ENCODE measurements at places on chromosomes 5 and 9. TPM values are rescaled to one million over a fixed set of nuclear protein-coding genes. Genes with fewer than 3 reads are reported as not detected.

DNA sequence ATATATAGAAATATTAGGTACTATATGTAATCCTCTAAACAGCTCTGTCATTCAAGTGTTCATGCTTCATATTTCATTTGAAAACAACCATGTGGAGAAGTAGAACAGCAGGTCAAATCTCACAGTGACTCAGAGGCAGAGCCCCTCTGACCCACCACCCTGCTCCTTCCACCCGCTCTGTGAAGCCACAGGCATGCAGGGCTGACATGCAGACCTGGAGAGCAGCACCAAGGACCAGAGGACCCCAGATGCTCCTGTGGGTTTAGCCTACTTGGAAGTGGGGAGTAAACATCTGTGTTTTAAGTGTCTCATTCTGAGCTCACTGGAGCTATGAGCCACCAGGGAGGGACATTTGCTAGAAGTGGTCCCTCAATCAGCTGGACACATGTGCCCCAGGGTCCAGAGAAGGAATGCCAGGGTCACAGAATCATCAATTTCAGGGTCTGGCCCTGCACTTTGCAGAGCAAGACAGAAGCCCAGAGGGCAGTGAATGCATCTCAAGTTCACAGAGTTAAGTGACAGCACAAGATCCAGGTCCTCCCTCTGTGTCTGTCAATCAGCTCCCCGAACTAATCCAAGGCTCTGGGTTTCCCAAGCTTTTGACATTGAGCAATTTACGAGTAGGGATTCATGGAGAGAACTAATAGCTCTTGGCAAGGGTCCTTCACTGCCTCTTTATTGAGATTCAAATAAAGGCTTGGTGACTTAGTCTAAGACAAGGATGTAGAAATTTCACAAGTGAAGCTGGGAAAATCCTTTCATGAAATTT is 441.1 kb downstream of the SEMA5A start:
- no peak overlapping the region for H3K27ac ChIP-seq
- H3K27me3 ChIP-seq, result no peaks in the 10 kb centered on the region
- DNase-seq, result no peak
- peaks cover 3% of the 10 kb centered on the region for H3K4me1 ChIP-seq
- no peak overlapping the region for H3K4me3 ChIP-seq

SLC25A2 gene
- total RNA-seq, result 1.9 TPM

- no peak for DNase-seq
- H3K4me1 ChIP-seq, result no peaks in the 10 kb centered on the region
- no peaks in the 10 kb centered on the region for H3K36me3 ChIP-seq
- no peak overlapping the region for H3K27ac ChIP-seq
- no peaks in the 10 kb centered on the region for H3K27me3 ChIP-seq
Measured at GRCh38 chr9:73269430-73270101, 117.9 kb downstream of the ANXA1 start.

GRCh38 chr5:140093866-140094265 is 20.0 kb upstream of the PURA start:
- no peaks in the 10 kb centered on the region for H3K4me1 ChIP-seq
- peaks cover 7% of the 10 kb centered on the region for H3K36me3 ChIP-seq
- no peak overlapping the region for H3K4me3 ChIP-seq

PRLR gene
- not detected for total RNA-seq

- H3K4me1 ChIP-seq, result no peaks in the 10 kb centered on the region
- H3K4me3 ChIP-seq, result no peak overlapping the region
- no peak for DNase-seq
- H3K27ac ChIP-seq, result no peak overlapping the region
- peaks cover 2% of the 10 kb centered on the region for H3K27me3 ChIP-seq
Measured at GRCh38 chr5:75091597-75091996, 39.2 kb upstream of the GCNT4 start.

- H3K27me3 ChIP-seq, result peaks cover 3% of the 10 kb centered on the region
- DNase-seq, result no peak
- no peak overlapping the region for H3K4me3 ChIP-seq
- H3K4me1 ChIP-seq, result no peaks in the 10 kb centered on the region
Measured at GRCh38 chr9:106059886-106060285, 365.5 kb downstream of the TMEM38B start.

DNA sequence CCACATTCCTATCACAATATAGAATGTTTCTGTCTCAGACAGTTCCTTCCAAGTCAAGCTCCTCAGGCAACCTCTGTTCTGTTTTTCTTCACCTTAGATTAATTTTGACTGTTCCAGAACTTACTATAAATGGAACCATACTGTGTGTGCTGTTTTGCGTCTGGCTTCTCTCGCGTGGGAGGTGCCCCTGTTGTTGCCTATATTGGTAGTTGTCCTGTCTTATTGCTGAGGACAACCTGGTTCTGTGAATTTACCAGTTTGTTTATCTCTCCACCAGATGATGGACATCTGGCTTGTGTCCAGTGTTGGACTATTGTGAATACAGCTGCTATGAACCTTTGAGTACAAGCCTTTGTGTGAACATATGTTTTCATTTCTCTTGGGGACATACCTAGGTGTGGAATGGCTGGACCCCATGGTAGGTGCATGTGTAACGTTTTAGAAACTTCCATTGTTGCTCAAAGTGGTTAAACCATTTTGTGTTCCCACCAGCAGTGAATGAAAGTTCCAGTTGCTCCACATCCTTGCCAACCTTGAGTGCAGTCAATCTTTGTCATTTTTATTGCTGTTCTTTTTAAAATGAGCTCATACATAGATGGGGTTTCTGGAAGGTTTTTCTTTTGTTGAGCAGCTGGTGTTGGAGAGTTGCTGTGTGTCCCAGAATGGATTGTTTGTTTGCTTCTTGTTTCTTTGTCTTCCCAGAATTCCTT is 18.1 kb downstream of the HMCN2 start:
- no peak overlapping the region for H3K4me3 ChIP-seq
- H3K27ac ChIP-seq, result no peak overlapping the region
- DNase-seq, result no peak
- peaks cover 4% of the 10 kb centered on the region for H3K4me1 ChIP-seq

DNA sequence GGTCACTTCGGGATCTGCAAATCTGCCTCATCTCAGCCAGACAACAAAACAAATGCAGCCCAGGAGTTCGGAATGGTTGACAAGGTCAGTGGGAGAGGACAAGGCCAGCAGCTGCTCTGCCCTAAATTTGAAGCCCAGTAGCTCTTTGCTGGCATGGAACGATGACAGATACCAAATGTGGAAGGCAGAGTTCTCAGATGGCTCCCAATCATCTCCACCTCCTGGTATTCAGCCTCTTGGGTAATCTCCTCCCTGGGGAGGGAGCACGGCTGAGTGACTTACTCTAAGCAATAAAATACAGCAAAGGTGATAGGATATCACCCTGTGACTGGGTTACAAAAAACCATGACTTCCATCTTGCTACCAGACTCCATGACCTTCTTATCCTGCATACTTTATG is 172.8 kb downstream of the ENTREP1 start:
- H3K4me1 ChIP-seq, result peaks cover 5% of the 10 kb centered on the region
- DNase-seq, result no peak
- no peaks in the 10 kb centered on the region for H3K36me3 ChIP-seq

GRCh38 chr9:126471084-126471624 is 142.6 kb upstream of the LMX1B start:
- H3K36me3 ChIP-seq, result peaks cover 5% of the 10 kb centered on the region
- H3K27me3 ChIP-seq, result no peaks in the 10 kb centered on the region
- H3K4me3 ChIP-seq, result no peak overlapping the region
- H3K27ac ChIP-seq, result no peak overlapping the region
- no peaks in the 10 kb centered on the region for H3K4me1 ChIP-seq
